ENCODE measurements at places on chromosomes 2 and 18.

DNA sequence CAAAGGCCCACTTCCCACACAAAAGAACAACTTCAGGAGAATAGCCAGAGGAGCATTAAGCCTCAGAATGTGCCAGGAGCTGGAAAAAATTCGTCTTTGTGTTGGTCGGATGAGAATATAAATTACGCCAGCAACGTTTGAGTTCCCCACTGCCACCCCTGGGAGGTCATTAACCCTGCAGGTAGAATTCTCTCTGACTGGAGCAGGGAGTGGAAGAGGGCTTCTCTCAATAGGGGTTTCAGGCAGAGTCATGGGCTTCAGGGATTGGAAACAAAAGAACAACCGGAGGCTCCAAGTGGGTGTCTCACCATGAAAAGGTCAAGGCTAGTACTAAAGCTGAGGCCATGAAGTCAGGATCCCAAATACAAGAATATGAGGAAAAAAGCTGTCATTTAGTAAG is 69.0 kb upstream of the DDX18 start:
- DNase-seq: no peak

DNA sequence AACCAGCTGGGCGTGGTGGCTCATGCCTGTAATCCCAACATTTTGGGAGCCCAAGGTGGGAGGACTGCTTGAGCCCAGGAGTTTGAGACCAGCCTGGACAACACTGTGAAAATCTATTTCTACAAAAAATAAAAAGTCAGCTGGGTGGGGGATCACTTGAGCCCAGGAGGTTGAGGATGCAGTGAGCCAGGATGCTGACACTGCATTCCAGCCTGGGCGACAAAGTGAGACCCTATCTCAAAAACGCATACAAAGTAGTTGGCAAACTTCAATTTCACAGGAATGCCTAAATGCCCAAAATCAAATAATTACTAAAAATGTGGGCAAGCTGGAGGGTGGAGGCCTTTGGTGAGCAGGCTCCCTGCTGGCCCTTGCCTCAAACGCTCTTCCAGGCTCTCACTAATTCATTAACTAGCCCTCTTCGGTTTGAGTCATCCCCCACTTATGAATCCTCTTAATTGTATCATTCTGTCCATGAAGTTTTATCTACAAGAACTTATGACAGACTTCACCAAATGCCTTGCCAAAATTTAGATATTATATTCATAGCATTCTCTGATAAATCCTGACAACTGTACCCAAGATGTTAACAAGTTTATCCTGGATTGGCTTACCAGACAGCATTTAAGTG is 68.7 kb upstream of the ZFP36L2 start:
- no peak for DNase-seq

DNA sequence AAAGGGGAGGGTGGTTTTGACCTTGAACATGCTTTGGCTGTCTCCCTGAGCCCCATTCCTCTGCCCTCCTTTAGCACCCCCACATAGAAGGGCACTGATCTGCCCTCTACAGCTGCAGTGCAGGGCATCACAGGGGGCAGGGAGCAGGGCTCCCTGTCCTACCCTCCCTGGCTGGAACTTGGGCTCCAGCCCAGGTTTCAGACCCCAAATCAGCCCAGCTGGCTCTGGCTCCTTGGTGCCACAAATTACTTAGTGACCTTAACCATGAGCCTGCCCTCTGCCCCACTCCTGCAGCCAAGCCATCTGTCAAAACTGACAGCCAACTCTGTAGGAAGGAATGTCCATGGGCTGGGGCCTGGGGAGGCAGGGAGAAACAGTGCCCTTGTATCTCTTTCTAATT is 105.6 kb downstream of the MAPK4 start:
- DNase-seq: no peak

- no peak for DNase-seq
Observed at GRCh38 chr2:79219383-79219988, 59.9 kb upstream of the REG3A start.

- DNase-seq: no peak
Observed at GRCh38 chr2:46389417-46389916, 89.9 kb upstream of the TMEM247 start.

DNA sequence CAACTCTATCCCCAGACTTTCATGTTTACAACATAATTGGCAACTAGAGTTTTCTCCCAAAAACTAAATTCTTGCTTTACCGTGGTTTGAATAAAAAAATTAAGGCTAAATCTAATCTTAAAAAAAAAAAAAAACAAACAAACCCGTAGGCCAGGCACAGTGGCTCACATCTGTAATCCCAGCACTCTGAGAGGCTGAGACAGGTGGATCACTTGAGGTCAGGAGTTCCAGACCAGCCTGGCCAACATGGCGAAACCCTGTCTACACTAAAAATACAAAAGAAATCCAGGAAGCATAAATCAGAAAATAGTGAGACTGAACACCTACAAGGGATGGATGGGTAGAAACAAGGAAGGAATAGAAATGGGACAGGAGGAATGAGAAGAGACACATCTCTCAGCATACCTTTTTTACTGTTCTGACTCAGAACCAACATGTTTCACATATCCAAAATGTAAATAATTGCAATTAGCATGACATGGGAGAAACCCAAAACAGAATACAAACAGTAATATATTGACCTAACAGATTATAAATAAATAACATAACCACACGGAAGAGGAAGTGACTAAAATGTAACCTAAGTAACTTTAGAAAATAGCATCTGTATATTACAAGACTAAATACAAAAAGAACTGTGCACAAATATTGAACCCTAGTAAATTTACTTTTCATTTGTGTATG is 17.5 kb downstream of the MGAT4A start:
- no peak for DNase-seq

- DNase-seq: no peak
Observed at GRCh38 chr18:10304853-10305252, 149.6 kb upstream of the APCDD1 start.

DNA sequence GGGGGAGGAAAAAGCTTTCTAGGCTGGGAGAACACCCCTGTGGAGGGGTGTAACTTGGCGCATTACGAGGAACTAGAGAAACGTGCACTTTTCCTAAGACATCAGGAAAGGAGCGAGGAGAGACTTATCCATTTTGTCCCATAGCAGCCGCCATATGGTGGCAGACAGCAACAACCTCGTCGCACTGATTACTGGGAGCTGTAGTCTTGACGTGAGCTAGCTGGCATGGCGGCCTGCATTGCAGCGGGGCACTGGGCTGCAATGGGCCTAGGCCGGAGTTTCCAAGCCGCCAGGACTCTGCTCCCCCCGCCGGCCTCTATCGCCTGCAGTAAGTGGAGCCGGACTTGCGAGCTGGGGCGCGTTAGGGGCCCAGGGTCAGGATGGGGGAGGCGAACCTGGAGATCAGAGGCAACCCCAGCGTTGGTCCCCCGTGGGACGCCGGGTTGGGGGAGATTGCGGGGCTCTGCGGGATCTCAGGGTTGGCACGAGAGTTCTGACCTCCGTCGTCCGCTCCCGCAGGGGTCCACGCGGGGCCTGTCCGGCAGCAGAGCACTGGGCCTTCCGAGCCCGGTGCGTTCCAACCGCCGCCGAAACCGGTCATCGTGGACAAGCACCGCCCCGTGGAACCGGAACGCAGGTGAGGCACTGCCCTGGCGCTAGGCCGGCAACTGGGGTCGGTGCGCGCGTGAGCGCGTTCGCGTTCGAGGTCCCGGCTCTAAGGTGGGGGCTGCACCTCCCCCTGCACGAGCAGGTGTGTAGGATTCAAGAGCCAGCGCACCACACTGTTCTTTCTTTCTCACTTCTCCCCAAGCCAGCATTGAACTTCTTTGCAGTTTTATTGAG is at the start of gene MRPL19:
TSS of gene MRPL19 (plus strand) at position 201 of the 843 bp plus-strand sequence. CDS start at position 226, 25 bp downstream.
- DNase-seq: peak; percentile 59

DNA sequence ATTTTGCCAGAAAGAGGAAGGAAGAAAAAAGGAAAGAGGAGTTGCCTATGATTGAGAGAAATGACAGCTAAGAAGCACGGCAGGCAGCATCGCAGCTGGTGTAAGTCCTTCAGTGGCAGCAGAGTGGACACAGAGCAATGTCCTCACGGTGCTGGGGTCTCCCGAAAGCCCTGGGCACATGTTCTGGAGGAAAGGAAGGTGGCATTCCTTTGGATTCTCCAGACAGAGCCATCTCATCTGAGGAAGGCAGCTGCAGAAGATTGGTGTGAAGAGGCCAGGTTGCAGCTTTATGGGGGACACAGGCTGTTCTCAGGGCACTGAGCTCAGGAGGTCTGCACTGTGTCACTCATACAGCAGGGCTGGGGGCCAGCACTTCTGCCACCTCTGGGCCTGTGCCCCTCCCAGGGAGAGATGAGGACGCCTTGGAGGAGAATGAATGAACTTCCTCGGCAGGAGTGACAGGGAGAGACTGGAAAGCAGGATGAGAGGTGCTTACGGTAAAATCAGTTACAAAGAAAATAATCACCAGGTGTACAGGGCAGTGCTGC is 252.0 kb upstream of the MYT1L start:
- no peak for DNase-seq

GRCh38 chr18:76524900-76525698 is 30.1 kb upstream of the ZNF516 start:
- no peak for DNase-seq

DNA sequence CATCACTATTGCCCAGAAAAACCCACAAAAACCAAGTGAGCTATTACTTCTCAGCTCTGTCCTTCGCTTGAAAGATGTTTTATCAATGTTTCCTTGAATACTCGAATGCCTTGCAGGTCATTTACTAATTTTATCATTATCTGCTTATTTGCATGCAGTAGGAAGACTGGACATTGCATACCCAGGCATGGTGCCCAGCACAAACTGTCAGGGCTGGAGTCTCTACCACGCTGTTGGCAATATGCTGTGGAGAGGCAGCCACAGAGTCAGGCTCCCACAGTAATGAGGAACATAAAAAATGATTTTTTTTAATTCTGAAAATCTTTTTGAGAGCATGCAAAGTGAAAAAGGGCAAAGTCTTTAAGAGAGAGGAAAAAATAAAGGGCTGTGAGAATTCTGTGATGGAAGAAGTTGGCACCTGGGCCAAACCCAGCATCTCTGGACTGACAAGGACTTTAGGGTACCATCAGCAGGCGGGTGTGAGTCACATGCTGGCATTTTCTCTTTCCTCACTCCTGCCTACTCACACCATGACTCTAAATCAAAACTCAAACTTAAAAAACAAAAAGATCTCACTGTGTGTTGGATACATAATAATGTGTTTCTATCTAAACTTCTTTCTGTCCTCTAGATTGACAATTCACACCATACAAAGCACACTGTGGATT is 709.8 kb upstream of the FANCL start:
- no peak for DNase-seq

DNA sequence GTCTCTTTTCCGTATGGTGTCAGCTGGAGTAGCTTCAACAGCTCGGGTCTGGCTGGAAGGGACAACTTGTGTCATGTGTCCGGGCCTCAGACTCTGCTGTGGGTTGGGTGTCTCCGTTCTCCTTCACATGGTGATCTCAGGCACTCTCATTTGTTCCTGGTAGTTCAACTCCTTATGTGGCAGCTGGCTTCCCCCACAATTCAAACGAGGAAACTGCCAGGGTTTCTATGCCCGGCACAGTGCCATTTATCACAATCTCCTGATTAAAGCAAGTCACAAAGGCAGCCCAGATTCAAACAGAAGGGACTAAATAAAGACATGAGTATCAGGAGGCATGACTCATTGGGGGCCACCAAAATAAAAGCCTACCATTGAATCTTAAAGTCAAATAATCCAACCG is 22.7 kb downstream of the MRO start:
- DNase-seq: no peak

DNA sequence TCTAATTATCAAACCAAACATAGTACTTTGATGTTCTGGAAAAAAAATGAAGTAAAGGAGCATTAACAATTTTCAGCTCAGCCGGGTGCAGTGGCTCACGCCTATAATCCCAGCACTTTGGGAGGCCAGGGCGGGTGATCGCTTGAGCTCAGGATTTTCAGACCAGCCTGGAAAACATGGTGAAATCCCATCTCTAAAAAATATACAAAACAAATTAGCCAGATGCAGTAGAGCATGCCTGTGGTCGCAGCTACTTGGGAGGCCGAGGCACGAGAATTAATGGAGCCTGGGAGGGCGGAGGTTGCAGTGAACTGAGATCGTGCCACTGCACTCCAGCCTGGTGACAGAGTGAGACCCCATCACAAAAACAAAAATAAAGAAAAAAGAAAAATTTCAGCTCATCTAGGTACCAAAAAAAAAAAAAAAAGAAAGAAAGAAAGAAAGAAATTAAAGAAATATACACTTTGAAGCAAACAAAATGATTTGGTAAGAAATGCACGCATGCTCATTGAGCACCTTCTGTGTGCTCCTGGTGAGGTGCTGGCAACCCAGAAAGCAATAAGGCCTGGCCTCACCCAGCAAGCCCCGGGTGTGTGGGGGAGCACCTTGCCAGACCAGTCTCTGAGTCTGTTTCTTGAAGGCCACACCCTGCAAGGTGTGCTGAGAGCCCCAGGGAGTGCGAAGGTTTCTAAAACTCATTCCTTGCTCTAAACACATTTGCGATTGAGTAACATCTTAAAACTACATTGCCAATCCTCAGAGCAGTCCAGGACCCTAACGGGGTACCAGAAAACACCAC is 133.5 kb downstream of the TFCP2L1 start:
- DNase-seq: no peak

DNA sequence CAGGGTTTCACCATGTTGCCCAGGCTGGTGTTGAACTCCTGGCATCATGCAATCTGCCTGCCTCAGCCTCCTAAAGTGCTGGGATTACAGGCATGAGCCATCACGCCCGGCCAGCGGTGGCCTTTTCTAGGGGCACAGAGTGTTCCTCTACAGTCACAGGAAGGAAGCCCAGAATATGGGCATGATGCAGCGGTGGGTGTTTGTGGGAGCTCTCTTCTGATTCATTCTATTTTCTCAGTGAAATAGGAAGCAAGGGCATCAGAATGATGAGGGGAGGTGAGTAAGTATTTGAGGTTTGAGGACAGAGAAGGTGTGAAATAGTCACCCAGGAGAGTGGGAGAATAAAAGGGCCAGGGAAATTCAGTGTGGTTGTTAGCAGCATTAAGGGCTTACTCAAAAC is 70.3 kb upstream of the PSME4 start:
- DNase-seq: no peak

- DNase-seq: no peak
Observed at GRCh38 chr18:73461780-73462059, 593.9 kb upstream of the NETO1 start.

- no peak for DNase-seq
Observed at GRCh38 chr18:62846313-62846712, 131.0 kb downstream of the PHLPP1 start.

DNA sequence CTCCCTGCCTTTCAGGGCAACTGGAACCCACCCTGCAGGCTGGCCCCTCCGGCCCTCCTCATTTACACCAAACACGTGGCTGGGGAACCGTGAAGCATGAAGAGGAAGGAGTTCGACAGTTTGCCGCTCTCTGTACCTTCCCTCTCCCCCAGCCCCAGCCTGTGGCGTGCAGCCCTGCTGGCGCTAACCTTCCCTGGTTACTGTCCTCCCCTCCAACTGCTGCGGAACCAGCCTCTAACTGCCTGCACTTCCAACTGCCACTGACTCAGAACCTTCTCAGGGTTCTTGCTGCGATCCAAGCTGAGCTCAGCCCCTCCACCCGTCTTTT is 19.2 kb upstream of the GNAL start:
- DNase-seq: no peak

- no peak for DNase-seq
Observed at GRCh38 chr2:97982621-97983020, 13.1 kb downstream of the TMEM131 start.

- no peak for DNase-seq
Observed at GRCh38 chr2:144325086-144325485, 194.8 kb downstream of the ZEB2 start.

Measured in activated T-helper 1 cell treated with Interleukin-2 at 50 U/mL for 16 hours (primary cell).